ENCODE measurements at places on chromosomes 2 and 18.

DNA sequence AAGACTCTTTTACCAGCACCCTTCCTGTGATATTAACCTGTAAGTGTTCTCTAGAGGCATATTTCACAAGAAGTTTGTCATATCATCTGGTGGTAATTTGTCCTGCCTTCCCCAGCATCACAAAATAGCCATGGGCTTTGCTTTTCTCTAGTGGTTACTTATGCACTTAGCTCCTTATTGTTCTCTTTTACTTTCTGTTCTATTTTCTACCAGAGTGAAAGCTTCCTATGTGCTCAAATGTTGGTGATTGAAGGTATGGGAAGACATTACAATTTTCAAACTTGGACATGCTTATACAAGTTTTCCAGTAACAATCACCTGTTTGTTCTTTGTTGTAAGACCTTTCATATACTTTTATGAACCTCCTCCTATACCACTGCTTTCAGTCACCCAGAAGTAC is 87.0 kb upstream of the KCNH7 start:
- no peak for DNase-seq

DNA sequence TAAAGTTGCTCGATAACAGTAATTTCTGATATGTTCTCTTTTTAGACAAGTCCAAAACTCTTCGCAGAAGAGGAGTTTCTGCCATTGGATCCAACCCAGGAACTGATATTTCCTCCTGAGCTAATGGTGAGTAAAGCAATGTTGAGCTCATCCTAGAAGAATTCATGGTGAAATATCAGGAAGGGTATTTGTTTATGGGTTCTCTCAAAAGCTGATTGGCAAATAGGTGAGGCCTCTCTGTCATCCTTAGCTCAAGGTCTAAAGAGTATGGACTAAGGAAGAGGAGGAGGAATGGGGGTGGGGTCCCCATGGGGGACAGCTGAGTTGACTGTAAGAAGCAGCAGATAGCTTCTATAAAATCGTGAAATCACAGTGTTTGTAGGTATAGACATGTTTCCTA is 18.2 kb downstream of the AOX1 start:
- DNase-seq: no peak

- DNase-seq: no peak
These were observed 898.3 kb downstream of the CPS1 start for GRCh38 chr2:211454679-211455078.

DNA sequence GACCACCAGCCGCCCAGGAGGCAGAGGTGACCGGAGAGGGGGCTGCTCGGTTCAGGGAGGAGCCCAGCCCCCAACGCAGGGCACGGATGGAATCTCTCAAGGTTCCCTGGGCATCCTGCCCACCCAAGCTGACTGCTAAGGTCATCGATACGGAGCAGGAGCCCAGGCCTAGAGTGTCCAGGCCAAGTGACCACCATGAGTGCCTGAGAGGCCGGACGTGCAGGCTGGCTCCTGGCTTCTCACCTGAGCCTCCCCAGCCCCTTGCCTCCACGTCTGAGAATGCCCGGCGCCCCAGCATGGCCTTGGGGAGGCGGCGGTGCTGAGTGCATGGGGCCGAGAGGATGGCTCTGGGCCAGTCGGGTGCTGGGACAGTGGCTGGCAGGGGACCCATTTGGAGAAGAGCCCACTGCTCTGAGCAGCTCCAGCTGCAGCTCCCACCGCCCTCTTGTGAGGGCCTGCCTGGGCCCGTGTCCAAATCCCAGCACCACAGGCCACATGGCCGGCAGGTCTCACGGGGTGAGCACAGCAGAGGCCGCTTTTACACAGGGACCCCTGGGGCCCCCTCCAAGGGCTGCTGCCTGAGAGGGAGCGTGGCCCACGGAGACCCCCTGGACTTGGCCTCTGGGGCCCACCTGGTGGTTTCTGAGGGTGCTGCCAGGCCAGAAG is 102.8 kb upstream of the CTDP1 start:
- no peak for DNase-seq

DNA sequence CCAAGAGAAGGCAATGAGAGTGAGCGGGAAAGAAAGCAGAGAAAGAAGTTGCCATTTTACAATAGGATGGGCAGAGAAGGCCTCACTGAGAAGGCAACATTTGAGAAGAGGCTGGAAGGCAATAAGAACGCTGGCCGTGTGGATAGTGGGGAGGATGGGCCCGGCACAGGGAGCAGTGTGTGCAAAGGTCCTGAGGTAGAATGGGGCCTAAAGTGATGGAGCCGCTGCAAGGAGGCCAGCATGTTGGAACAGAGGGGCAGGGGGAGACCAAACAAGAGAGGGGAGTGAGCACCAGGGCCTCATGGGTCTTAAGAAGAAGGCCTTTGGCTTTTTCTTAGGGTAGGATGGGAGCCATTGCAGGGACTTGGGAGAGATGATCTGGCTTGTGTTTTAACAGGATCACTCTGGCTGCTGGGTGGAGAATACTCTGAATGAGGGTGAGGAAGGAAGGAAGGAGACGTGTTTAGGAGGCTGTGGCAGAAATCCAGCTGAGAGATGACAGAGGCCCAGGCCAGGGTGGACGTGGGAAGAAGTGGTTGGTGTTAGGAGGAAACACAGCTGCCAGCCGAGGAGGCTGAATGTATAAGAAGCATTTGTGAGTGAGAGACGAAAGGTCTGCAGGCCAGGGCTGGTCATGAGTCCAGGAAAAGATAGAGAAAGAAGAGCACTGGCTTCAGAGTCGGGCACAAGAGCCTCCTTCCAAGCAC is 159.8 kb downstream of the KLHL29 start:
- DNase-seq: no peak

GRCh38 chr2:127086990-127087790 is 19.8 kb downstream of the BIN1 start:
- DNase-seq: no peak

DNA sequence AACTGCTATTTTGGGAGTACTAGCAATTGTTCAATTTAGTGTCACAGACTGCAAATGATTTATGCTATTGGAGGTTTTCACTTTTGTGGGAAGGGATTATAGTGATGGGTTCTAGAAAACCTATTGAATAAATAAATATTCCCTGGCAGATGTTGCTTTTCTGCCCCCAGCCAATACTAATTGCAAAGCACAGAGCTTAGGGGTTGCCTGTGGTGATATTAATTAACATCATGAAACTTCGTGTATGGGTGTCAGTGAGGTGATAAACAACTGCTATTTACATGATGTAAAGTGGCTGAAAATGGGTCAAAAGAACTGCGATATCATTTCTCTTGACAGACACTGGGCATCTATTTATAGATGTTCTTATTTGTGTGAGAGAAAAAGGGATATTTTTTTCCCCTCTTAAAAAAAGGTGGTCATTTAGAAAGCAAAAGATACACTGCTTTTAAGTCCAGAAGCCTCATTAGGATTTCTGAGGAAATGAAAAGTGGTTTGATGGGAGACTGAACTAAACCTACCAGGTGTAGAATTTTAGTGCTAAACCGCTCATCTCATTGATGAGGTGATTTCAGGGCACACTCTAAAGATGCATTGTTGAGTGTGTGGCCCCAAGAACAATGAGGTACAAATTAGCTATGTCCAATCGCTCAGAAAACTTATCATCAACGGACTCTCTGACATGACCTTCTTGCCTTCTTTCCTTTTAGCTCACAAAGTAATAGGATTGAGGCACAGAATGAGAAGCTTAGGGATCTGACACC is 116.7 kb upstream of the CHST9 start:
- no peak for DNase-seq

- no peak for DNase-seq
These were observed 24.7 kb upstream of the KCNS3 start for GRCh38 chr2:17853799-17854198.

DNA sequence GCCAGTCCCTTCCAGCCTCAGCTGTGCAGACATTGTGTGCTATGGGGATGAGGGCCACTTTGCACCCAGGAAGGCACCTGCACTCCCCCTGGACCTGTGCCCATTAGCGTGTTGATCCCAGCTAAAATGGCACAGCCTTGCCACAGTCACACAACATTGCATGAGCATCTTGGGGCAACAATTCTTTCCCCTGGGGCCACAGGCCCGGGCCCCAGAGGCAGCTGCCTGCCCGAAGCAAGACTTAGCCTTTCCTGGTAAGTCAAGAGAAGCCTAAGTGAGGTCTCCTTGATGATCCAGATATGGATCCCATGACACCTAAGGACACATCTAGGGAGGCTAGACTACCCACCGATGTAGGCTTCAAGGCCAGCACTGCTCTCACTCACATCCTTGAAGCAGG is 202.1 kb downstream of the BCL11A start:
- no peak for DNase-seq

- DNase-seq: no peak
These were observed 105.3 kb upstream of the FOSL2 start for GRCh38 chr2:28287256-28287915.

- no peak for DNase-seq
These were observed 46.3 kb downstream of the ITSN2 start for GRCh38 chr2:24313744-24314632.

- no peak for DNase-seq
These were observed 187.1 kb downstream of the DYSF start for GRCh38 chr2:71640489-71640888.

DNA sequence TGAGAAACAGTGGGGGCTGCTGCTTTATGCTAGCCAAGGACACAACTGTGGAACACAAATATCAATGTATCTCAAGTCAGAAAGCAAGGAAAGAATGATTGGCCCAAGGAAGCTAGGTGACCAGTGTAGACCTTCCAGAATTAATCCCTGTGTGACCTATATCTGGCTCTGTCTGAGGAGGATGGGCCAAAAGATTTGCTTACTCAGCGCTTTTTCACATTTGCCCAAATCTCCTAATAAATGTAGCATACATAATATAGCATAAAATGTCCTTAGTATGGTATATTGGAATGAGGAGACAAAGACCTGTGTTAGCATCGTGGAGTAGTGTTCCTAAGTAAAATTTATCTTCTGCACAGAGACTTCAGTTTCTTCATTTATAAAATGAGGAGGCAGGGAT is 66.7 kb upstream of the NT5C1B start:
- DNase-seq: no peak

DNA sequence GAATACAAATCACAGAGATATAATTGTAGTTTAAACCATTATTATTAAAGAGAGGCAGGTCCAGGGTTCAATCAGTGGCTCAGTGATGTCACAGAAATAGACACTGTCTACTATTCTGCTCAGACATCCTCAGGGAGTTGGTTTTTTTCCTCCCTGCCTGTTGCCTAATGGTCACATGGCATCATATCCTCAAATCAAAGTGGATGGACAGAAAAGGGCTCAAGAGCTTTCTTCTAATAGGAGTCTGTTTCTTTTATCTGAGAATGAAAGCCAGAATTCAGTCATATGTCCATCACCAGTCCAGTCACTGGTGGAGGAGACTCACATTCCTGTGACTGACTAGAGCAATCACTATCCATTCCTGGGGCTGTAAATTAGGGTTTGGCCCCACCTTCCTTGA is 27.9 kb upstream of the EPC2 start:
- DNase-seq: no peak

DNA sequence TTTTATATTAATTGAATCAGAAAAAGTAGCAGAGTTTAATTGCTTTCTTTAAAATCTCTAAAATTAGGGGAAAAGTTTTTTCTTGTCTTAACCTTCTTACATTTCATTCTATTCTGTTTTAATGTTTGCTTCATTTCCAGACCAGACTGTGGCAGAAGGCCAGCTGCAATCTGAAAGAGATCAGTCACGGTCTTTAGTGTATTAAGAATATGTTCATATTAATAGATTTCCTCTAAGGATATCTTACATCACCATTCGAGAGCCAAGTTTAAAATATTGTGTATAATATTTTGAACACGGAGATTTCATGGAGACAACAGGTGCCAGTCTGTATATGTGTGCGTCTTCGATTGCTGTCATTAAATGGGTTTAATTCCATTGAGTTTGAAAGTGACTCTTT is 230.9 kb upstream of the ZSWIM2 start:
- DNase-seq: no peak

- no peak for DNase-seq
These were observed 97.9 kb downstream of the ACKR3 start for GRCh38 chr2:236667526-236667925.

DNA sequence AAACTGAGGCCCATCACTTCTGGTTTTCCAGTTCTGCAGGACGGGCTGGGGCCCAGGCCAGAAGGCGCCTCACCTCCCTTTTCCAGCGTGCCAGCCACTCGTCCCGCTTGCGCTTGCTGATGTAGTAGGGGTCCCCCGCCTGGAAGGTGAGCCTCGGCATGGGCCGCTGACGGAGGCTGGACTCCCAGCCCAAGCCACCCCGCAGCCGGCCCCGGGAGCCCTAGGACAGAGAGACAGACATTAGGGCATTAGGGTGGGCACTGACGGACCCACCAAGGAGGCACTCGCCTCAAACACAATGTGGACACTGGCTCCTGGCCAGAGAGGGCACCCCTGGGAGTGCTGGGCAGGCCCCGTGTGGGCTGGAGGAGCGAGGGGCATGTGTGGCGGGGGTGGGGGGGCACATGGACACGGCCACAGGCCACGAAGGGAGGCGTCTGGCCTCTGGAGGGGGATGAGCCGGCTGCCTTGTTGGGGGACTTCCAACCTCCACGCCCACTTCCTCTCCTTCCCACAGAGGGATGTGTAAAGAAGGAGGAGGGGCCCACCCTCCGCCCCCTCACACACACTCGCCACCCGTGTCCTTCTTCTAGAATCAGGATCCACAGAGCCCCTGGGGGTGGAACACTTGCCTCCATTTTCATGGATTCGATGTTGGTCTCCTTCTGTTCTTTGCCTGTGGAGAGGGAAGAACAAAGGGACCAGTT is 66.7 kb downstream of the DNMT3A start:
- no peak for DNase-seq

DNA sequence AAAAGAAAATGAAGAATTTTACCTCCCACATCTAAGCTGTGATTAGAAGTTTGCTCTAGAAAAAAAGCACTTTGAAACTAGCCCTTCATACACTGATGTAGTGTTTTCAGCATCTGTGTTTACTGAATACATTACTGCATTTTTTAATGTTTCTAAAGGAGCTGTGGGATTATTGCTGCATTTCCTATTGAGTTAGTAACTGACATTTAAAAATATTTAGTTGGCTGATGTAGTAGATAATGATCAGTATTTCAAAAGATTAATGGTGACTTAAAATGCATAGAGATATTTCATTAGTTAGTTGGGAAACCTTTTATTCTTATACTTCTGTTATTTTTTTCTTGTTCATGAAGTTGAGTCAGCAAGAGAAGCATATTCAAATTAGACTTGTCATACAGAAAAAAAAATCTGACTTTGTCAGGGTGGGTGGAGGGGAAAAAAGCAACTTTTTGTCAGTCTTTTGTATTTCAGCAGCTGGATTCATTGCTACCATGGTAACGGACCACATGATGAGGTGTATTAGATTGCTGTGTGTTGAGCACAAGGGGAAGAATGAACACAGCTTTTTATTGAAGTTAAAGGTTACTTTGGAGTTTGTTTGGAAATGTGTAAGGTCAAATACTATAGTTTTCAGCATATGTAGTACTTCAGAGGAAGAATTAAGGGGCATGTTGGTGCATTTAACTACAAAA is at the start of gene DTNA:
Gene DTNA (plus strand): TSS at position 549 of the 692 bp plus-strand sequence. CDS start 45,679 bp downstream, outside the sequence.
- no peak for DNase-seq

GRCh38 chr2:51490576-51491234 is 458.8 kb upstream of the NRXN1 start:
- DNase-seq: no peak
